ENCODE measurements at places on chromosomes 16 and 17.

DNA sequence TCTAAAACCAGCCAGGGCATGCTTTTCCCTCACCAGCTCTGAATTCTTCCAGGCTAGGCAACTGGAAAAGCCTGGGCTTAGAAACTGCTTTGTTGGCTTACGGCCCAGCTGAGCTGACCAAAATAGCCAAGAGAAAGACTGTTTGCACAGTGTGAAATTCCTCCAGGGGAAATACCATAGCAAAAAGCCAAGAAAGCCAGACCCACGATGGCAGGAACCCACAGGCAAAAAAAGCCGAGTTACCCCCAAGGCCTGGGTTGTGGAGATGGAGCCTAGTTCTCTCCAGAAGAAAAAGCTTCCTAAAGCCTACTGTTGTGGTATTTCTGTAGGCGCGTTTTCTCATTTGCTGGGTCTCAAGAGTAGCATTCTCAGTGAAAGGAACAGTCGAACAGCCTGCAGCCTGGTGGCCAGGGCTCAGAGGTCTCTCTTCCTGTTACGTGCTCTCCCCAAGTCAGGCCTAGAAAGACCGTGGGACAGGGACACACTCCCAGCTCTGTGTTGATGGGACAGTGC is 9.2 kb downstream of the SP2 start:
- DNase-seq: no peak

- no peak for DNase-seq
Measured at GRCh38 chr17:17722081-17722905, 41.0 kb downstream of the RAI1 start.

DNA sequence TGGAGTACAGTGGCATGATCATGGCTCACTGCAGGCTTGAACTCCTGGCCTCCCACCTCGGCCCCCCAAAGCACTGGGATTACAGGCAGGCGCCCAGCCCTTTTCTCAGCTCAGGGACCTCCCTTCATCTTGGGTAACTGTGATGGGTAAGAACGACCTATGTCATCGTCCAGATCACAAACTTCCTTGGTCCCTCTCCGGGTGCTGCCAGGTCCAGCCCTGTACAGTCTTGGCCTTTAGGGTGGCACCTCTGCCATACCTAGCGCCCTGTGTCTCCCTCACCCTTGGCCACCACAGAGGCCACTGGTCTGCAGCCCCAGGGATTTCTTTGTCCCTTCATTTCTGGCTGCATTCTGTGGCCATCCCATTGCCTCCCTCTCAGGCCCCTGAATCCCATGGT is 29.7 kb upstream of the ZFP90 start:
- DNase-seq: no peak

DNA sequence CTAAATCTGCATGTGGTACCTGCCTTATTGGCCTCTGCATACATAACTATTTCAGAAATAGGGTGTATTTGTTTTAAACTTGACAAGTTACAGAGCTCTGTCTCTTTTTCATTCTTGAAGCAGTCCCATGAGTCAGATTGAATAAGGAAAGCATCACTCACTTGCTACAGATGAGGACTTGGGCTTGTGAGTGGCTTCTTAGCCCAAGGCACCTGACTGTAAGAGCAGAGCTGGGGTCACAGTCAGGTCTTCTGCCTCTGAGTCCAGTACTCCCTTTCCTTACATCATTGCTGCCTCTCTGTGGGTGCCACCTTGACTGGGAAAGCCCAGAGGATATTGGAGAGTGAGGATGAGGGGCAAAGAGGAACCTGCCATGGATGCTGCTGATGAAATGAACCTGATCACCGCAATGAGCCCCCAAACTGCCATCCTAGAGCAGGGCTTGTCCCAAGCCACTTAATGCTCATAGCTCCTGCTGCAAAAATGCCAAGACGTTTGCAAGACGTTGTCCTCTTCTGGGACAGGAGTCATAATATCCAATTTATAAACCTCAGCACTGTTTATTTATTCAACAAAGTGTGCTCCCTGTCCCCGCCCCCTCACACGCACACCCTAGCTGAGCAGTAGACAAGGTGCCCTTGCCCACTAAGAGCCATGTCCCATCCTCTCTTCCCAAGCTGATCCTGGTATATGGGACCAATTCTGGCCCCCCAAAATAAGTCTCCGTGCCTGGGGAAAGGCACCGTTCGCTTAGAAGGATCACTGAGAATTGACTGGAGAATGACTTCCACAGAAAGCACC is 74.1 kb downstream of the CCDC182 start:
- DNase-seq: no peak

GRCh38 chr16:81261049-81261648 is 22.7 kb downstream of the BCO1 start:
- DNase-seq: no peak

- no peak for DNase-seq
Measured at GRCh38 chr16:58109330-58109729, 19.9 kb downstream of the CFAP20 start.

DNA sequence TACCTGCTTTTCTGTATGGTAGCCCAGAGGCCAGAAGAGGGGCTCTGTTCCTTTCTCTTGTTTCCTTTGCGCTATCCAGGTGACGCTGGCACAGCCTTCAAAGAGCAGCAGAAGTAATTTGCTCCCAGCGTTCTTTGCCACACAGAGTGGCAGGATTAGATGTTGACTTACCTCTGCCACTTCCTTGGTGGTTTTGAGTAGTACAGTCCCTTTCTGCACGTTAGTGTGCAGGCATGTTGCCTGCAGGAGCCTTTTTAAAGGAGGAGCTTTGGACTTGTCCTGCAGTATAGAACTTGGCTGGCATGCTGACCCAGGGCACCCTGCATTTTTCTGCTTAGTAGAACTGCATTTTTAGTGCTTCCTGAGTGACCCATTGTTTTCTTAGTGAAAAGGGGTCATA is at the start of gene ABCC11:
Gene ABCC11, minus strand, starts transcription at position 229 of the 400 bp plus-strand sequence. CDS start 15,618 bp downstream, outside the sequence.
- DNase-seq: no peak

DNA sequence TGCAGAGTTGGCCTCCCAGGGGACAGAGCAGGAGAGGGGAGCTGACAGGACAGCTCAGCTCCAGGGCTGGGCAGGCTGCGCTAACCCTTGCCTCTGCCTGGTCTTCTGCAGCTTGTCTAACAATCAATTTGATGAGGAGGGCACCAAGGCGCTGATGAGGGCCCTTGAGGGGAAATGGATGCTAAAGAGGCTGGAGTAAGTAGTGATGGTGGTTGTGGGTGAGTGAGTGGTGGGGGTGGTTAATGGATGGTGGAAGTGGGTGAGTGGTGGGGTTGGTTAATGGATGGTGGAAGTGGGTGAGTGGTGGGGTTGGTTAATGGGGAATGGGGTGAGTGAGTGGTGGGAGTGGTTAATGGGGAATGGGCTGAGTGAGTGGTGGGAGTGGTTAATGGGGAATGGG is 22.0 kb upstream of the CPNE2 start:
- DNase-seq: no peak

DNA sequence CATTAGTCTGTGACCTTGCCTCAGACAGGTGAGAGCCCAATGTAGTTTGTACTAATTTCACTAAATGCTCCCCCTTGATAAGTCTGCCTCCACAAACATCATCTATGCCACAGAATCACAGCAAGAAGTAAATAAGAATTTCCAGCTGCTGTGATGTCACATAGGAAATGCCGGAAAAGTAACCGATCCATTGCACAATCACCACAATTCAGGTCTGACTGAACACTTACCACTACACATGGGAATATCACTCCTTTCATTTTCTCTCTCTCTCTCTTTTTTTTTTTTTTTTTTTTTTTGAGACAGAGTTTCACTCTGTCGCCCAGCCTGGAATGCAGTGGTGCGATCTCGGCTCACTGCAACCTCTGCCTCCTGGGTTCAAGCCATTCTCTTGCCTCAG is 79.0 kb upstream of the CDH11 start:
- no peak for DNase-seq

DNA sequence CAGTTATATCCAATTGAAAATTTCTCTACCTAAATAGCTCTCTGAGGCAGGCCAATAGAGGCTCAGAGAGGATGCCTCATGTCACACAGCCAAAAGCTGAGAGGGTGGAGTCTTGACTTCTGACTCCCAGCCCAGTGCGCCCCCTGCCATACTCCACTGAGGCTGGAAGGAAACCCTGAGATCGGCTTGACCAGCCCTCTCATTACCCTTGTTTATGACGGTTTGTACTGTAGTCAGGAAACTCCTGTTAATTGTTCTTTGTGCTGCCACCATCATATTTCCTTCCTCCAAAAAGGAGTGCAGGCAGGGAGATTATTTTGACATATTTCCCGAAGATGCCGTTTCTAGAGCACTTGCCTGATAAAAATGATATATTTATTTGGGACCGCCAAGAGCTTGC is 107.9 kb downstream of the AIPL1 start:
- DNase-seq: no peak

DNA sequence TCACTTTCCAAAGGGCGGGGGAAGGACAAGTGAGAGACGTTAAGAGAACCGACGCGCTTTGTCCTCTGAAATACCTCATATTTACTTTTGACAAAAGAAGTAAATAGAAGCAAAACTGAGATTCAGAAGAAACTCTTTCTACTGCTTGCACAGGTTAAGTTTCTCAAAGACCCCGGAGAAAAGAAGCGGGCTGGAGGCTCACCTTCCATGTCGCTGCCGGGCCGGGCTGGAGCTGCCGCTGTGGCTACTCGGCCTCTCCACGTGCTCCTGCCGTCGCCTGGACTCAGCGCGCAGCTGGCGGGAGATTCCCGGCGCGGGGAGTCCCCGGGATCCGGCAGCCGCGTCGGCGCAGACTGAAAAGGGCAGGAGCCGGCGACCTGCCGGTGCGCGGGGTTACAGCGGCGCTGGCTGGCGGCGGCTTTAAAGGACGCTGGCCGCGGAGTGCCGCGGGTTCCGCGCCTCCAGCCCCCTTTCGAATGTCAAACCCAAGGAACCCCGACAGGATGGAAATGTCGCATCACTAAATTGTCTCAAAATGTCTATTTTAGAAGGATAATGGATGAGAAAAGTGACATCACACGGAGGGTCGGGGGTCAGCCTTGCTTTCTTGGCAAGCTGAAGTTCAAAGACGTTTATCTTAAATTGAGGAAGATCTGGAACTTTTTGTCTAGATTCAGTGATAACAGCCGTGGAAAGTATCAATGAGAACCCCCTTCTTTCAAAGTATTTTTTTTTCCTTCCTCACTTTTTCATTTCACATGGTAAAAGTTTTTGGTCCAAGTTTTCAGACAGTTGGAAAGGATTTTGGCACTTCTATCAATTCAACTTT is at the start of gene IKZF3:
Gene IKZF3, minus strand, starts transcription at position 395 of the 829 bp plus-strand sequence. Its CDS starts 186 bp downstream, at position 209.
- peak; percentile 86 for DNase-seq

- DNase-seq: no peak
Measured at GRCh38 chr17:66310528-66311148, 8.2 kb downstream of the PRKCA start.

DNA sequence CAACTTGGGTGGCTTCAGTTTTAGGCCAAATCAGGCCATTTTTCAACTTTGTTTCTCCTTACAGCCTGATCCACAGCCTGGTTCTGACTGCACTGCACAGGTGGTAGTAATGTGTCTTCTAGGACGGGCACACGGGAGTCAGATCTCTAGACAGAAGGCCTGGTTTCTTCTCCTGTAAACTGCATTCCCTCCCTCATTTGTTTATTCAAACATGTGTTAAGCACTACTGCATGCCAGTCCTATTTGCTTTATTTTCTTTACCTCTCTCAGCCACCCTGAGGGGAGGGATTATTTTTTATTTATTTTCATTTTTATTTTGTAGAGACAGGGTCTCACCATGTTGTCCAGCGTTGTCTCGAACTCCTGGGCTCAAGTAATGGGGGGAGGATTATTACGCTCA is 6.3 kb upstream of the KSR1 start:
- DNase-seq: no peak

DNA sequence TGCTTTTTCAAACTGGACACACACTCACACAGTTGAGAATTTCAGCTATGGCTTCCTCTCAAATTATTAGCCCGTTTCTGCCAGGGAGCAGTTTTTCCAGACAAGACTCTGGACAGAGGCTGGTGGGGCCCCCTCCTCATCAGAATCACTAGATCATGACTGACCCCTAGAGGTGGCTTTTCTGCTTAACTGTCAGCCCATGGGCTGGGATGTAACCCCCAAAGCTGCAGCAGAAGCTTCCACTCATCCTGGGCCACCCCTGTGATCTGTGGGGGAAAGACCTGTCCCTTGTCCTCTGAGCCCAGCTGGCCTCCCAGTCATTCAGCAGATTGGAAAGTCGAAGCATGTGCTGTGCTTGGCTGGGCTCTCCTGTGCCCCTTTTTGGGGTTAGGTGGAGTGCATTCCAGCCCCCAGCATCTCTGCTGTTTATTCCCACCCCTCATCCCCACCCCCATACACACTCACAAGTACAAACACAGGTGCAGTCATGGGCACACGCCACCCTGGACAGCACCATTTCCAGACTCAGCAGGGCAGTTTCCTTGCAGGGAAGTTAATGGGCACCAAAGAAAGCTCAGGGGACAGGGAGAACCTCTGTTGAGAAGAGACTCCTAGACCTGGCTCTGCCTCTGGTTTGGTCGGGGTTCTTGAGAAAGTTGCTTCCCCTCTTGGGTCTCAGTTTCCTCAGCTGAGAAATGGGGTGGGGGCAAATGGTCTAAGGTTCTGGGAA is 77.6 kb upstream of the RBL2 start:
- no peak for DNase-seq

DNA sequence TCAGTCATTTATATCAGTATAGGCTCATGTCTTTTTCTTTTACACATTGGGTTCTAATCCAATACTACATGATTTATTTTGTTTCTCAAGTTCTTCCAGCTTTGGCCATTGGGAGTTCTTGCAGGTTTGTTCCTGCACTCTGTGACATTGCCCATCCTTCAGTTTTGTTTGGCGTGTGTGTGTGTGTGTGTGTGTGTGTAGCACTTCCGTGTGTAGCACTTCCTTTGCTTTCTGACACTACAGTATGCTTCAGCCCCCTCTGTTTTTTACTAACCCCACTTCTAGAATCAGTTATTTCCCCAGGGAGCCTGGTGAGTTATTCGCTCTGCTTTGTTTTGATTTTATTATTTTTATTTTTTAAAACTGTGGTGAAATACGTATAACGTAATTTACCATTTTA is 75.6 kb upstream of the LGALS9 start:
- no peak for DNase-seq

DNA sequence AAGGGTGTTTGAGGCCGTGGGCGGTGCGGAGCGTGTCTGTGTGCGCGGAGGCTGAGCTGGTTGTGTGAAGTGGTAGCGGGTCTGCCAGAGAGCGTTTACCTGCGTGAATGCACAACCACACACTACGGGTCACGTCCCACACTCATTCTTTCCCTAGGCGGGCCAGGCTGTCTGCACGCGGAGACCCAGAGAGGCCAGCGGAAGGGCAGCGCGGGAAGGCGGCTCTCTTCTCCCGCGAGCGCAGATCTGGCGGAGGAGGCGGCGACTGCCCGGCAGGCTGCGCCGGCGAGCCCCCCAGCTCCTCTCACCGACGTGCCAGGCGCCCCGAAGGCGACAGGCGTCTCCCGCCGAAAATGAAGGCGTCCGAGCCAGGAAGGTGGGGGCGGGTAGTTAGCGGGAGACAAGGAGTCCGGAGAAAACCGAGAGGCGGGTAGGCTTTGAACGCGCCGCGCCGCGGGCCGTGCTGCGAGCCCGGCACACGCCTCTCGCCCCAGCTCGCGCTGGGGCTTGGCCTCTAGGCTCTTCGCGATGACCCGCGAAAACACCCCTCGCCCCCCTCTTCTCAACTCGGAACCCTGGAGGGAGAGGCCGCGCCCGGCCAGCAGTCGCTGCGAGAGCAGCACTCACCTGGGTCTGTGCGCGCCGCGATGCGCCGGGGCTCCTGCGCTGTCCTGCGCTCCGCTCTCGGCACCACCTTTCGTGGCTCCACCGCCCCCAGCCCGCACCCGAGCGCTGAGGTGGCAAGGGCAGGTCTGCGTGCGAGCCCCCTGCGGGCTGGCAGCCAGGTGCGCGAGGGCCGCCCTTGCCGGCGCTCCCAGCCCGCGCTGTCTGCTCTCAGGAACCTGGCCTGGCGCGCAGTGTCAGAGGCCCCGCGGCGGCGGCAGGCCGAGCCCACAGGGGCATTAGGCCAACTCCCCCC is 2.0 kb upstream of the FOXF1 start:
- no peak for DNase-seq

- no peak for DNase-seq
Measured at GRCh38 chr17:82935966-82936767, 96.3 kb upstream of the ZNF750 start.

All from stimulated activated CD8-positive, alpha-beta memory T cell treated with anti-CD3 and anti-CD28 coated beads, Interleukin-15, amount 100 ng/mL, for 48 hours (primary cell).